ENCODE measurements at places on chromosomes 6 and 20. TPM values are rescaled to one million over a fixed set of nuclear protein-coding genes. Genes with fewer than 3 reads are reported as not detected.

The GSTA3 gene
- not detected for total RNA-seq

The ARHGAP40 gene
- 3.4 TPM for total RNA-seq

The COL21A1 gene
- not detected for total RNA-seq

The SCGN gene
- total RNA-seq = not detected

The SERAC1 gene
- 7.6 TPM for total RNA-seq

The TINAG gene
- total RNA-seq = not detected

The SLC24A3 gene
- total RNA-seq = not detected

The CGAS gene
- 0.27 TPM for total RNA-seq

The RNF114 gene
- 66.8 TPM for total RNA-seq

The ESR1 gene
- total RNA-seq = 0.17 TPM

DNA sequence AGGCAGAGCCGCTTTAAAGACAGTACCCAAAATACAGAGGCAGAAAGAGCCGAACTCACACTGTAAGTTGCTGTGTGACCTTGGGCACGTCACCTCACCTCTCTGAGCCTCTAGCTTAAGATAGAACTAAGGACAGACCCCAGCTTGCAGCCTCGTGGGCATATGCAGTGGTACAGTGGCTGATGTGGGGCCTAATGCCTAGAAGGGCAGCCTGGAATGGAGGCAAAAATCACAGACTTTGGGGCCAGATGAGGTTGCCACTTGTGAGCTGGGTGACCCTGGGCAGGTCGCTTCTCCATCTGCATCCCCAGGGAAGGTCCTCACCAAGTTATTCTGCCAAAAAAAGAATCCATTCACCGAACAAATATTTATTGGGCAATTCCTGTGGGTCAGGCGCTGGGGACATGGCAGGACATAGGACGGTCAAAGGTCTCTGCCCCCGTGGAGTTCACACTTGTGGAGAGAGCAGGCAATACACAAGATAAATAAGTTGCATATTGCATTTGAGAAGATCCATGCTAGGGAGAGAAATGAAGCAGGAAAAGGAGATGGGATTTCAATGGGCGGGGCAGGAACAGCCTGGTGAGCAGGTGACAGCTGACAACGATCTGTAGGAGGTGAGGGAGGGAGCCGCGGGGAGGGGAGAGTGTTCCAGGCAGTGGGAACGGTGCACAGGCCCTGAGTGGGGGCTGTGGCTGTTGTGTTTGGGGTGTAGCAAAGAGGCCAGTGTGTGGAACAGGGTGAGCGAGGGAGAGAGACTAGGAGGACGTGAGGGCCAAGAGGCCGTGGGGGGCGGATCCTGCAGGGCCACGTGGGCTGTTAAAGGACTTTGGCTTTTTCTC, 115.2 kb downstream of the CEBPB start:
- DNase-seq = no peak
- H3K27ac ChIP-seq = no peak overlapping the region
- no peak overlapping the region for H3K4me3 ChIP-seq
- no peaks in the 10 kb centered on the region for H3K36me3 ChIP-seq
- H3K27me3 ChIP-seq = no peaks in the 10 kb centered on the region
- H3K4me1 ChIP-seq = peaks cover 16% of the 10 kb centered on the region

- no peak for DNase-seq
- no peaks in the 10 kb centered on the region for H3K4me1 ChIP-seq
Measured at GRCh38 chr6:118249680-118250079, 298.4 kb upstream of the PLN start.

- no peak overlapping the region for H3K27ac ChIP-seq
- no peaks in the 10 kb centered on the region for H3K27me3 ChIP-seq
- H3K36me3 ChIP-seq = no peaks in the 10 kb centered on the region
- DNase-seq = no peak
- H3K4me3 ChIP-seq = no peak overlapping the region
Measured at GRCh38 chr20:62480318-62480717, 4.5 kb upstream of the GATA5 start.

GRCh38 chr6:15131234-15131633, 114.6 kb upstream of the JARID2 start:
- no peaks in the 10 kb centered on the region for H3K27me3 ChIP-seq
- peaks cover 51% of the 10 kb centered on the region for H3K4me1 ChIP-seq
- no peak overlapping the region for H3K4me3 ChIP-seq
- H3K27ac ChIP-seq = no peak overlapping the region

DNA sequence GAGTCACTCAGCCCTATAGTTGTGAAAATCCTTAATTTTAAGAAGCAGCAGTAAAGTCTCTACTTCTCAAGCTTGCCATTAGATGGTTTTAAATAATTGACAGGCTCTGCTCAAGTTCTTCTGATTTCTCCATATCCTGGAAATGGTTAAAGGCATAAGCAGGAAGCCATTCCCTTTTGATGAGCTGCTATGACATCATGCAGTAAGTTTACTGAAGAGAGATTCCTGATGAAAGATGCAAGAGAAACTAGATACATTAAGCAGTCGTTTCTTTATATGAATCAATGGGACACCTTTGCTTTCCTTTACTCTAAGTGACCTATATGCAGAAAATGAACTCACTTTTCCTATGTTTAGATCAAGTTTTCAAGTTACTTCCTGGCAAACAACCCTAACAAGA, 9.8 kb downstream of the POPDC3 start:
- no peak overlapping the region for H3K27ac ChIP-seq
- H3K27me3 ChIP-seq = no peaks in the 10 kb centered on the region
- H3K36me3 ChIP-seq = no peaks in the 10 kb centered on the region
- no peak overlapping the region for H3K4me3 ChIP-seq
- H3K4me1 ChIP-seq = no peaks in the 10 kb centered on the region

- H3K4me3 ChIP-seq = no peak overlapping the region
- H3K27me3 ChIP-seq = no peaks in the 10 kb centered on the region
- no peaks in the 10 kb centered on the region for H3K36me3 ChIP-seq
- H3K4me1 ChIP-seq = no peaks in the 10 kb centered on the region
Measured at GRCh38 chr20:8124639-8125038, 7.4 kb upstream of the PLCB1 start.

- no peak for DNase-seq
- H3K36me3 ChIP-seq = no peaks in the 10 kb centered on the region
- no peak overlapping the region for H3K4me3 ChIP-seq
- no peak overlapping the region for H3K27ac ChIP-seq
Measured at GRCh38 chr6:20223141-20223540, 10.9 kb upstream of the MBOAT1 start.

DNA sequence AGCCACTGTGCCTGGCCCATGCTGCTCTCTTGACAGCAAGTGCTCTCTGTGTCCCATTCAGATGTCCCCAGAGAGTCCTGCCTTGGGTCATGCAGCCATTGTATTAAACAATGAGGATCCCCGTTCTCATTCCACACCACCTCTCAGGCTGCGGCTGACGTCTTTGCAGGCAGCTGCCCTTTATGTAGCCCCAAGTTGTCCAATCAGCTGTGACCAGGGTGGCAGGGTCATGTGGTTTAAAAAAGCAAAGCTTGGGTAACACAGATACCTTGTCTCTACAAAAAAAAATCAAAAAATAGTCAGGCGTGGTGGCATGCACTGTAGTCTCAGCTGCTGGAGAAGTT, 13.2 kb downstream of the GCNT2 start:
- no peaks in the 10 kb centered on the region for H3K4me1 ChIP-seq
- H3K27ac ChIP-seq = no peak overlapping the region

GRCh38 chr20:10134176-10134575, 84.5 kb upstream of the SNAP25 start:
- no peaks in the 10 kb centered on the region for H3K36me3 ChIP-seq
- peaks cover 5% of the 10 kb centered on the region for H3K27me3 ChIP-seq
- no peaks in the 10 kb centered on the region for H3K4me1 ChIP-seq
- H3K27ac ChIP-seq = no peak overlapping the region
- no peak overlapping the region for H3K4me3 ChIP-seq
- DNase-seq = no peak

DNA sequence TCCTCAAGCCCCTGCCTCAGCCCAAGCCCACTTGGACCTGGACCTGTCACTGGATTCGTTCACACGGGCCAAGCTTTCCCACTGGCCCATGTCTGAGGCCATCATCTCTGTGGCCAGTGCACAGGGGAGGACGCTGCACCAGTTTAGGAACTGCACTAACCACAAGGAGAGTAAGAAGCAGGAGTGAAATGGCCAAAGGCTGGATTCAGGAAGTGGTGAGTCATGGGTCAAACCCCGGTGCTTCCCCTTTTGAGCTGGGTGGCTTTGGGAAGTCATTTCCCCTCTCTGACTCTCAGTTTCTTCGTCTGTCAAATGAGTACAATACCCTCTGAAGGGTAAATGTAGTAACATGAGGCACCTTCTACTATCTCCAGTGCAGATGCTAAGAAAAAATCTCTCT, 87.9 kb downstream of the CD40 start:
- H3K4me3 ChIP-seq = peak overlapping the region; percentile 37
- H3K27ac ChIP-seq = peak overlapping the region; percentile 61
- H3K36me3 ChIP-seq = no peaks in the 10 kb centered on the region
- H3K4me1 ChIP-seq = peaks cover 47% of the 10 kb centered on the region
- DNase-seq = no peak

- no peak for DNase-seq
- no peak overlapping the region for H3K4me3 ChIP-seq
- no peaks in the 10 kb centered on the region for H3K27me3 ChIP-seq
- no peaks in the 10 kb centered on the region for H3K4me1 ChIP-seq
Measured at GRCh38 chr6:127869772-127870404, 31.0 kb downstream of the THEMIS start.

- H3K27ac ChIP-seq = peak within 1 kb of the TSS; percentile 90
- peak; percentile 48 for DNase-seq
- peak within 1 kb of the TSS; percentile 83 for H3K4me3 ChIP-seq
- H3K4me1 ChIP-seq = peaks cover 57% of the 10 kb centered on the region
Measured at GRCh38 chr20:62642051-62642665, at the start of gene SLCO4A1. SLCO4A1 (plus strand) TSS chr20:62642503; CDS start chr20:62656455, 13,952 bp downstream.

- no peaks in the 10 kb centered on the region for H3K4me1 ChIP-seq
- no peak overlapping the region for H3K4me3 ChIP-seq
- H3K27me3 ChIP-seq = no peaks in the 10 kb centered on the region
- peak; percentile 21 for DNase-seq
Measured at GRCh38 chr6:168574699-168575195, 133.8 kb downstream of the SMOC2 start.

DNA sequence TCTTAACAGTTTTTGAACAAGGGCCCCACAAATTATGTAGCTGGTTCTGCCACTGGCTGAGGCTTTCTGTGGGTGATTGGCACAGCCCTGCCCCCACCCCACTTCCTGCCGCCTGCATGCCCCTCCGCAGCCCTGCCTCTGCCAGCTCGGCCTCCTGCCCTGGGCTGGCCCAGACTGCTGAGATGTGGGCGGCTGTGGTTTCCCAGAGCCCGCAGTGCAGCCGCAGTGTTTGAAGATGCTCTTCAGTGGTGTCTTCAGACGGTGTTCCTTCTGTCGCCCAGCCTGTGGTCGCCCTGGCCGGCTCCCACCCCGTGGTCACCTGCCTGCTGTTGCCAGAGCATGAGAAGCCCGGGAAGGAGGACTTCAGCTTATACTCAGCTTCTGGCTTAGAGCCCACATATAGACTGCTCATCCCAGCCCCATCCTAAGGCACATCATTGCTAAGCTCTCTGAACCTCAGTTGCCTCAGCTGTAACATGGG, 154.3 kb downstream of the VEGFA start:
- no peaks in the 10 kb centered on the region for H3K36me3 ChIP-seq
- H3K4me3 ChIP-seq = no peak overlapping the region
- no peaks in the 10 kb centered on the region for H3K27me3 ChIP-seq

DNA sequence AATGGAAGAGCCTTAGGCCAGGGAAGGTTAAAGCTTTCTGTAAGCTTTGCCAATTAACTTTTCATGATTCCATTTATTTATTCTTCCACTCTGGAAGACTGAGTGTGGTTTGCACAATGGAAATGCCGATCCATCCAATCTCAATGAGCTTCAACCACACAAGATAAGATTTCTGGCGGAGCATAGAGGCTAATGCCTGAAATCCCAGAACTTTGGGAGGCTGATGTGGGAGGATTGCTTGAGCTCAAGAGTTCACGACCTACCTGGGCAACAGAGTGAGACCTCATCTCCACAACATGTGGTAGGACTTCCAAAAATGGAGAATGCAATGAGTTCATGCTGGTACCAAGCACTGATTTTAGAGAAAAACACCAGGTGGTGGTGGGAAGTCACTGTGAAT, 6.2 kb downstream of the ENPP1 start:
- no peaks in the 10 kb centered on the region for H3K36me3 ChIP-seq
- H3K27ac ChIP-seq = no peak overlapping the region
- H3K27me3 ChIP-seq = no peaks in the 10 kb centered on the region
- H3K4me3 ChIP-seq = no peak overlapping the region

- no peak overlapping the region for H3K27ac ChIP-seq
- no peaks in the 10 kb centered on the region for H3K27me3 ChIP-seq
- no peaks in the 10 kb centered on the region for H3K36me3 ChIP-seq
- no peak overlapping the region for H3K4me3 ChIP-seq
Measured at GRCh38 chr20:1860446-1860845, 34.8 kb upstream of the SIRPA start.

DNA sequence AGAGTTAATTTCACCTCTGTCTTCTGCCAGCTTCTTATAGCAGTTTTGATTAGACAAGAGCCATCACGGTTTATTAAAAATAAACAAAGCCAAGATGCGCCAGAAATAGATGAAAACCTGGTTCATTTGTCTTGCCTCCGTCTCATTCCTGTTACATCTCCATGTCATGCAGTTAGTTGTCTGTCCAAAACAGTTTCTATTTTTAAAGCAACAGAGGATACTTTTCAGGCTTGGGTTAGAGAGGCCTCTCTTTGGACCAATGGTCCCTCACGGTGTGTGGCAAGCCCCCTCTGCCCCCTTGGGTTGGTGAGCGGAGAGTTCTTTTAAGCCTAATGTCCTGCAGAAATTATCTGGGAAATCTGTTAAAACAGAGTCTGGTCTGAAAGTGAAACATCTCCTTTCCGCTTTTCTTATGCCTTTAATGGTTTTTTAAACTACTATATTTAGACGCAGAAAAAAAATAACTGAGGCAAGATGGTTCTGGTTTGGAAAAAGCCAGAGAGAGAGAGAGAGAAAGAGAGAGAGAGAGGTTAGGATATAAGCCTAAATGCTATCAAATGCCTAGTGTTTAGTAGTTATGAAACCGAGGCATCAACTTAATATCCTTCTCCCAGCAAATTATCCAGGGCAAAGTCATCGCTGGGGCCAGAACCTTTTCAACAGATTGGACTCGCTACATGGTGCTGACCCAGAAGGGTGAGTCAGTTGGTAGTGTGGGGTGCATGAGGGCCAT, 64.5 kb downstream of the ZDHHC14 start:
- no peak overlapping the region for H3K27ac ChIP-seq
- no peaks in the 10 kb centered on the region for H3K4me1 ChIP-seq
- H3K36me3 ChIP-seq = no peaks in the 10 kb centered on the region

- no peak overlapping the region for H3K4me3 ChIP-seq
- no peak overlapping the region for H3K27ac ChIP-seq
- no peaks in the 10 kb centered on the region for H3K27me3 ChIP-seq
- DNase-seq = no peak
Measured at GRCh38 chr6:158174514-158174913, 6.4 kb downstream of the GTF2H5 start.

- no peaks in the 10 kb centered on the region for H3K4me1 ChIP-seq
- H3K27ac ChIP-seq = no peak overlapping the region
- DNase-seq = no peak
- no peaks in the 10 kb centered on the region for H3K36me3 ChIP-seq
- no peak overlapping the region for H3K4me3 ChIP-seq
Measured at GRCh38 chr6:139014945-139015344, 13.6 kb upstream of the ABRACL start.

All from HCT116 (cell line).